ENCODE measurements at places on chromosomes 11 and 22. TPM values are rescaled to one million over a fixed set of nuclear protein-coding genes. Genes with fewer than 3 reads are reported as not detected.

- H3K27me3 ChIP-seq: no peaks in the 10 kb centered on the region
- no peaks in the 10 kb centered on the region for H3K36me3 ChIP-seq
- DNase-seq: no peak
These were observed 40.8 kb downstream of the APLP2 start for GRCh38 chr11:130110339-130111108.

DNA sequence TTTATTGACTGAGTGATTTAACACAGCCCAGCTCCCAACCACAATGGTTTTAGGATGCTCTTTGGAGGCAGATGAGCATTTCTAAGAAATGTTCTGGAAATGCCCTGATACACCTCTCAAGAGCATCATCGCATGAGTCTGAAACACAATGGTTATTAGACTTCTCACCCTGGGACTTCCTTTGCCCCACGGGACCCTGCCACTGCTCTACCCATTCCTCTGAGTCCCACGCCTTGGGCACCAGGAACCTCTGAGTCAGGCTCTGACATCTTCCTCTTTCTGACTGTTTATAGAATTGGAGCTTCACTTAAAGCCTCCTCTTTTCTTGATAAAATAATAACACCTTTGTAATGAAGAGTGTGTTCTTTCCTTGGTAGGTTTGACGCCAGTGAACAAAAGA is 85.6 kb upstream of the PARVA start:
- peaks cover 8% of the 10 kb centered on the region for H3K4me1 ChIP-seq
- H3K36me3 ChIP-seq: no peaks in the 10 kb centered on the region
- H3K27me3 ChIP-seq: no peaks in the 10 kb centered on the region

- H3K27ac ChIP-seq: no peak overlapping the region
- H3K4me1 ChIP-seq: no peaks in the 10 kb centered on the region
- no peaks in the 10 kb centered on the region for H3K36me3 ChIP-seq
- DNase-seq: no peak
- no peak overlapping the region for H3K4me3 ChIP-seq
- no peaks in the 10 kb centered on the region for H3K27me3 ChIP-seq
These were observed 714.7 kb downstream of the BRD1 start for GRCh38 chr22:49112661-49113626.

- H3K4me3 ChIP-seq: no peak overlapping the region
- H3K27ac ChIP-seq: no peak overlapping the region
- no peaks in the 10 kb centered on the region for H3K27me3 ChIP-seq
- peaks cover 5% of the 10 kb centered on the region for H3K4me1 ChIP-seq
- no peaks in the 10 kb centered on the region for H3K36me3 ChIP-seq
- DNase-seq: peak; percentile 86
These were observed 19.3 kb upstream of the MIEF1 start for GRCh38 chr22:39482768-39483167.

DNA sequence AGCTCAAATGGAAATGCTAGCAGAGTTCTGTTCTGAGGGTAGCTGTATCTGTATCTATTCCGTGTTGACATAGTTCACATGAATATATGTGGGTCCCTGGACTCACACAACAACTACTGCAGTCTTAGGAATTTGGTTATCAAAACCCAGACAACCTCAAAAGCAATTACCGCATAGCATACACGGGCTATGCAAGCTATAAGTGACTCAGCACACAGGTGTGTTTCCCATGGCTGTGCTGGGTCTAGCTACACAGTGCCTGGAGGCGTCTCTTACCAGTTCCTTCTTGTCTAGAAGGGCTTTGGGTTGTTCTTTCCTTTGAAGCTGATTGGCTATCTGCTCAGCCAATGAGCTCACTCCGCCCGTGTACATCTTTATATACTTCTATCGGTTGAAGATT is 98.2 kb upstream of the BID start:
- H3K4me3 ChIP-seq: no peak overlapping the region
- H3K36me3 ChIP-seq: peaks cover 40% of the 10 kb centered on the region
- H3K4me1 ChIP-seq: peaks cover under 1% of the 10 kb centered on the region
- H3K27ac ChIP-seq: no peak overlapping the region

DNA sequence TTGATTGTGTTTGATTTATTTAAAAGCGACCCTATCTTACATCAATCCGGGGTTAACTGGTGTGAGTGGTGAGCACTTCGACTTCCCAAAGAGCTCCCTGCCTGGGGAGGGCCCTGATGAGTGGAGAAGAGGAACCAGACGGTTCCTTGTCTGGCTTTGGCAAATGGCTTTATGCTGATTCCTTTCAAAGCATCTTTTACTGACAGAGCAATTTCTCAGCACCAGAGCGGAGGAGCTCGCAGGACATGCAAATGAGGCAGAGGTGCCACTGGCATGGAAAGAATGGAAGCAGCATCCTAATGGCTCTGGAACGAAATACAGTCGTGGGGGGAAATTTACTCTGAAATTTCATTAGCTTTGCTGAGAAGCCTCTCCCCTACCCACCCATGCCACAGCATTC is 410.9 kb upstream of the B3GAT1 start:
- no peak overlapping the region for H3K27ac ChIP-seq
- H3K27me3 ChIP-seq: no peaks in the 10 kb centered on the region
- no peak overlapping the region for H3K4me3 ChIP-seq
- H3K4me1 ChIP-seq: no peaks in the 10 kb centered on the region
- H3K36me3 ChIP-seq: no peaks in the 10 kb centered on the region

- peak; percentile 66 for DNase-seq
- H3K27ac ChIP-seq: no peak overlapping the region
- no peak overlapping the region for H3K4me3 ChIP-seq
- H3K36me3 ChIP-seq: no peaks in the 10 kb centered on the region
- peaks cover 11% of the 10 kb centered on the region for H3K4me1 ChIP-seq
These were observed 109.8 kb downstream of the BCR start for GRCh38 chr22:23289851-23290724.

DNA sequence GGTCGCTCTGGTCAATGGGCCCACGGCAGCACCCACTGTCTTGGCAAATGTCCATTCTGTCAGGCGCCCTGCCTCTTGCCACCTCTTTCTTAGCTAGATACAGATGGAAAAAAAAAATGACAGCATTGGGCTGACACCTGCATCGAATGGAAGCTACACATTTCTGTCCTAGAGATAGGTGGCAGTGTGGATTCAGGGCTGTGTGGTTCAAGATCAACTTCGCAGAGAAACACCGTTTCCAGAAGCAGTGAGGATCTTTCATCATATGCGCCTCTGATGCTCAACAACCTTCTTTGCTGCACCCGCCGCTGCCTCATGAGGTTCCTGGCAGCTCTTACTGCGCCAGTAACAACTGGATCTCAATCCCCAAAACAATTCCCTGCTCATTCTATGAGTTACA is 236.3 kb downstream of the KIRREL3 start:
- no peaks in the 10 kb centered on the region for H3K27me3 ChIP-seq
- no peaks in the 10 kb centered on the region for H3K36me3 ChIP-seq
- H3K4me1 ChIP-seq: no peaks in the 10 kb centered on the region
- no peak overlapping the region for H3K27ac ChIP-seq
- H3K4me3 ChIP-seq: no peak overlapping the region
- no peak for DNase-seq

- H3K4me1 ChIP-seq: no peaks in the 10 kb centered on the region
- H3K4me3 ChIP-seq: no peak overlapping the region
- DNase-seq: no peak
- no peaks in the 10 kb centered on the region for H3K27me3 ChIP-seq
These were observed 468.8 kb downstream of the CNTN5 start for GRCh38 chr11:99489581-99489980.

- no peaks in the 10 kb centered on the region for H3K36me3 ChIP-seq
- H3K4me3 ChIP-seq: peak overlapping the region; percentile 51
- peak; percentile 75 for DNase-seq
- H3K4me1 ChIP-seq: peaks cover 19% of the 10 kb centered on the region
These were observed 236.1 kb downstream of the TTC28 start for GRCh38 chr22:28443526-28443876.

GRCh38 chr11:105903113-105903512 is 118.9 kb downstream of the MSANTD4 start:
- DNase-seq: no peak
- H3K27me3 ChIP-seq: no peaks in the 10 kb centered on the region
- H3K27ac ChIP-seq: no peak overlapping the region
- H3K4me1 ChIP-seq: no peaks in the 10 kb centered on the region
- H3K36me3 ChIP-seq: no peaks in the 10 kb centered on the region

- no peaks in the 10 kb centered on the region for H3K36me3 ChIP-seq
- no peak for DNase-seq
- H3K27ac ChIP-seq: no peak overlapping the region
- H3K27me3 ChIP-seq: no peaks in the 10 kb centered on the region
These were observed 33.8 kb downstream of the TNRC6B start for GRCh38 chr22:40211476-40212054.

DNA sequence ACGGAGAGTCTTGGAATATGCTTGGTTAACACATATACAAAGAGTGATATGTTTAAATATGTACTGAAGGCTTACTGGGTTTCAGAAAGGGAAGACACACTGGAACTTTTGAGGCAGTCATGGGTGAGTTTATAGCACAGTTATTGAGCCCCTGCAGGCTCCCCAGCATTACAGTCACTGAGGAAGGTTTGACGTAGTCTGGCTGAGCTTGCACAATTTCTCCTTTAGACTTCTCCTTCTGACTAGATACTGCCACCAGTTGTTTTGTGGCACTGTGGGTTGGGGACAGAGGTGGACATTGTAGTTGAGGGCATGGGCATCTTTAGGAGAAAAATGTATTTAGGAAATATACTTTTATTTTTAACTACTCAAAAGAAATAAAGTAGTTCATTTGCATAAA is 285.4 kb downstream of the C11orf87 start:
- H3K27me3 ChIP-seq: no peaks in the 10 kb centered on the region
- no peak overlapping the region for H3K27ac ChIP-seq
- no peaks in the 10 kb centered on the region for H3K36me3 ChIP-seq
- no peaks in the 10 kb centered on the region for H3K4me1 ChIP-seq

Gene NKAPD1
- 17.1 TPM for total RNA-seq

Gene MS4A3
- total RNA-seq: not detected

Gene NECTIN1
- total RNA-seq: 5.3 TPM

Gene MYO7A
- total RNA-seq: 148 TPM

Gene CCDC87
- total RNA-seq: 0.83 TPM

Gene BTG4
- not detected for total RNA-seq

Gene PANX3
- not detected for total RNA-seq
